ENCODE measurements at places on chromosomes 3 and 15.

DNA sequence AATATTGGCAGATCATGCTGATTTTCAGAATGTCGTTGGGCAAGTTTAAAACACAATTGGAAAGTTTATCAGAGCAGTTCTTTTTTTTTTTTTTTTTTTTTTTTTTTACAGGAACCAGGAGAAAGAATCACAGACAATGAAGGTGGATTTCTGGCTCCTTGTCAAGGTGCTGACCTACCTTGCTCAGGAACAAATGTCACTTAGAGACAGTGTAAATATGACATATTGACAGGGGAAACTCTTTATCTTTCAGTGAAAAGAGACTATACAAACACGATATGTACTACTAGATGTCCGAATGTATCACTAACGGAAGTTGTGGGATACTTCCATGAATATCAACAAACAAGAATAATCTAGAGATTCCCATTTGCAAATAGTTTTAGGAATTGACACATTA, 237.3 kb downstream of the FMN1 start:
- no peak for DNase-seq

- no peak for DNase-seq
Observed at GRCh38 chr15:96559631-96560030, 229.1 kb downstream of the NR2F2 start.

DNA sequence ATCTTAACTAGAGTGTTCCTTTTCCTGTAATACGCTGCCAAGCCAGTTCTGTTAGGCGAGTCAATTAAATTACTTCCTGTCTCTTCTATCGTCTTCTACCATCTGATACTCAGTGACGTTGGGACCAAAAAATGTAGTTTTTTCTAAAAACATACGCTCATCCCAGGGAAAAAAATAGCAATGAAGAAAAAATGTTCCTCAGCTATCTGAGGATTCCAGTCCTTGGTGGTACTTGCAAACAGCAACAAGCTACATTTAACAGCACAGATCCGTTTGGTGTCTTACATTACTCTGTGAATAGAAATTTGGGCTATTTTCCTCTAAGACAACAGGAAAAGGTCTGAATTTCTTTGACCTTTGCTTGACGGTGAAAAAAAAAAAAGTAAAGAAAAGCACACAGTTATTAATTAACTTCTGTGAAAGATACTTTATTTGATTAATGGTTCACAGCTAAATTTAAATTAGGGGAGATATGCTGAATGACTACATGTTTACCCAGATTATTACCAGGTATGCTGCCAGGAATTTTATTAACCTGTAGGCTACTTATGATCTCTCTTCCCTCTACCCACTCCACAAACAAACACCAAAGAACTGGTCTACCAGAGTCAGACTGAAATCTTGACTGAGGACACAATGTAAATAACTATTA, 254.4 kb upstream of the ZPLD1 start:
- no peak for DNase-seq

GRCh38 chr15:47409038-47409437, 308.3 kb upstream of the SEMA6D start:
- DNase-seq, result no peak

GRCh38 chr3:10523561-10523960, 18.2 kb upstream of the ATP2B2 start:
- no peak for DNase-seq

GRCh38 chr3:10411598-10412332, 90.9 kb upstream of the SEC13 start:
- no peak for DNase-seq

GRCh38 chr3:169505577-169506230, 157.8 kb downstream of the MECOM start:
- DNase-seq, result no peak

GRCh38 chr3:32138545-32139104, 32.2 kb downstream of the GPD1L start:
- DNase-seq, result no peak

GRCh38 chr15:57552678-57553334, 38.9 kb upstream of the MYZAP start:
- no peak for DNase-seq
